Stimulated activated CD8-positive, alpha-beta memory T cell treated with anti-CD3 and anti-CD28 coated beads, Interleukin-4, amount 100 ng/mL, for 4 hours (primary cell): ENCODE measurements at places on chromosomes 5 and 9.

- DNase-seq: no peak
These were observed 730.0 kb downstream of the MAT2B start for GRCh38 chr5:164235300-164235891.

DNA sequence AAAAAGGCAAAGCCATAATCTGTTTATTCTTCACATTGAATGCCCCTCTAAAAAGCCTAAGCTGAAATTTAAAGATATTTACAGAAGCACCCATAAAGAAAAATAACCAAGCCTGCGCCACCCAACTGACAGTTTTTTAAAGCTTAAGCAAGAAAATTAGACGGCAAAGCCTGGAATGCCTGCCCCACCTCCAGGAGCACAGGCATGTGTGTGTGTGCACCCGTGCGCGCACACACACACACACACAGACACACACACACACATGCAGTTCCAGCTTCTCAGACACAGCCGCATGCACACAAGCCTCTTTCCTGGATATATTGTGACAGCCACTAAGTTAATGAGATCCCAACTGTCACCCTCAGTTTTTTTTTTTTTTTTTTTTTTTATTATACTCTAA is 88.2 kb downstream of the FRMD3 start:
- DNase-seq: no peak

DNA sequence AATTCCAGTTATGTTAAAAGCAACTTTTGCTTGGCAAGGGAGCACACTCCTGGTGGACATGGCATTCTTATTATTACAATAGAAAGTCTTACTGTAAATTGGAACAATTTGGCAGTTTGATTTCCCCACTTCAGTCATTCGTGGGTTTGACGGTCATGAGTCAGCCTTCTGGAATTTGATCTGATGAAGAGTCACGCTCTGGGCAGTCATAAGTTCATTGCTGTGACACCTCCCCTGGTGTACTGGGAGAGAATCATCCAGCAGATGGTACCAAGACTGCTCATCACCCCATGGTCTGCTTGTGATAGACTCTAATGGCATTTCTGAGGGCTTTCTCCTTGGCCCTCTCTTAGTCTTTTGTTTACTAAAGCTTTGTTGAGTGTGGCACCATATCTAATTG is 53.8 kb downstream of the GLRA1 start:
- no peak for DNase-seq

DNA sequence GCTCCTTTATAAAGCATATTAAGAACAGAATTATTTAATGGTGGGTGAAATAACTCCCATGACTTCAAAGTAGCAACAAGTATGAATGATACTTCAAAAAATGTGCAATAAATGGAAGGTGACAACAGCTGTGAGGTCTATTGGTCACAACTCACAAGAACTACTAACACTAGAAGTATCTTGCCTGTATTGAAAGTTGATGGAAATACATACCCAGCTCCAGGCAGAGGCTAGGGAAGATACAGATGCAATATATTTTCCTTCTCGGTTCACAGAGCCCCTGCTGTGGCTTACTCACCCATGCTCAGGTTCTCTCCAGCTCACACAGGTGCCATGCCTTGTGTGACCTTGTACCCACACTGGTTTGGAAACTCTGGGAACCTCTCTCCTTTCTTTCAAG is 133.8 kb downstream of the LIFR start:
- no peak for DNase-seq

DNA sequence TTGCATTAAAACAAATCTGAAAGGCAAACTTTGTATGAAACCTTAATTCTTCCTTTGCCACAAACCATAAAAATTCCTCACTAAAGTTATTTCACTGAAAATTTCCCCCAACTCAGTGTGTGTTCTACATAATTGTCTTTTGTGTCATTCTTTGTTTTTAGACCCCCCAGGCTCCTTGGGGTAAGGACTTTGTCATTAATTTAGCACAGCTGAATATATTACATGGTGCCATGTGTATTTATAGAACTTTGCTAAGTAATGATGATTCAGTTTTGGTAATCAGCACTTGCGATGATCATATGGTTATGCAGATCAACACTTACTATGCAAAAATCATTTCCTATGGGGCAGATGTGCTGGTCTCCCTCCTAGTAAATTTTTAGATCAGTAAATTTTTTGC is 712.1 kb upstream of the MEF2C start:
- no peak for DNase-seq

DNA sequence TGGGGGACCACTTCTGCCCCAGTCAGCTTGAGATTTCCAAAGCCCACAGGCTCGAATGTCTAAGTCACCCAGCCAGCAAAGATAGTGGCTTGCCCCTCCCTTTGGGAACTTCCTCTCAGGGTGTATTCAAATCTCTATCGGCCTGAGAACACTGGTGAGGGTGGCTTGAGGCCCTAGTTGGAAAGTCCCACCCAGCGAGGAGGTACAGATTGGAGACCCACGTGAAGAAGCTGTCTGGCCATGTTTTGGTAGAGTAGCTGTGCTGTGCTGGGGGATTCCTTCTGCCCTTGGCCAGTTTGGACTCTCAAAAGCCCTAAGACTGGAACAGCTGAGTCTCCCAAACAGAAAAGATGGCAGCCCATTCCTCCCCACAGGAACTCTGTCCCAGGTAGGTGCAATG is 172.7 kb upstream of the RIOK2 start:
- DNase-seq: no peak
